Progenitor cell of endocrine pancreas (in vitro differentiated cells): ENCODE measurements at places on chromosomes 3 and 15.

DNA sequence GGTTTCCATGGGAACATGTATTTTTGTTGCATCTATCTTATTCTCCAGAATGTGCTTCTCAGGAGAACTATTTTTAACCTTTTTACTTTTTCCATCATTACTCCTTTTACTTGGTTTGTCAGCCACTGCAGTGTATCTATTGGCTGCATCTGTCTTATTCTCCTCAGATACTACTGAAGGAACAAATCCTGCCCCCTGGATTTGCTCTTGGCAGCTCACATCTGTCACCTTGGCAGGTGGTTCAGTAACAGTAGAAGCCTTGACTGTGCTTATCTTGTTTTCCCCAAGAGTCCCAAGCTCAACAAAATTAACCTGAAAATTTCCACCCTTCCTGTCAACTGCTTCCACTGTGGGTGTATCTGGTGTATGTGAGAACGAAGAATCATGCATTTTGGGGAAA is 106.0 kb downstream of the MAP4 start:
- DNase-seq: no peak

DNA sequence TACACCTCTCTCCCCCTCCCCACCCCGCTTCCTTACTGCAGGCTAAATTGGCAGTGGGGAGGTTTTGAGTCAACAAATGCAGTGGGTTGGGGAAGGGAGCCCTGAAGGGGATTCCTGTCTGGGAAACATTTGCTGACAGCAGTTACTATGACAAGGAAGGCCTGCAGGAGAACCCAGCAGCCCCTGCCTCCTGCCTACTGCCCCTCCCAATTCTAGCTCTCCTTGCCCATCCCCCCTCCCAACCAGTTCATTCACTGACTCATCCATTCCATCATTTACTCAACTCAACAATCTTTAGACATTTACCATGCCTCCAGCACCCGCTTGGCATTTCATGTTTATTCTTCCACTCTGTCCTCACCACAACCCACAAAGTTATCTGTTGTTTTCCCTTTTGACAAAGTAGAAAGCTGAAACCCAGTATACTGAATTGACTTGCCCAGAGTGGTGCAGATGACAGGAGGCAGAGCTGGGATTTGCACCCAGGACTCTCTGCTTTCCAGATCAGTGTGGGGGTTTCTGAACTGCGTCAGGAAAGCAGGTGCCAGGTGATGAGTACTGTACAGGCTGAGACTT is 75.0 kb downstream of the MAGEF1 start:
- DNase-seq: no peak

DNA sequence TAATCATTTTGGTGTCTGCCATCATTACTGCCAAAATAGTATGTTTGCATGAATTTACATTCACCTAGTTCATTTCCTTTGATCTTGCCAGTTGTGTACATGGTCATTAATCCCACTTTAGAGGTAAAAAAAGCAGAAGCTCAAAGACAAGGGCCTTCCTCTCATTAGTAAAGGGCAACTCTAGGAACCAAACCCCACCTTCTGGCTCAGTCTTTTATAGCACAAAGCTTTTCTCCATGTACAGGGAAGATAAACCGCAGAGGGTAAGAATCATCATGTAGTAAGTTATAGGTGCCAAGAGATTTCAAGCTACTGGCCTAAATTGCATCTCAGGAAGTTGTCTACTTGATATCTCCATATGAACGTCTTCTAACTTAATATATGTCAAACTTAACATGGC is 19.3 kb upstream of the SPG21 start:
- DNase-seq: no peak

DNA sequence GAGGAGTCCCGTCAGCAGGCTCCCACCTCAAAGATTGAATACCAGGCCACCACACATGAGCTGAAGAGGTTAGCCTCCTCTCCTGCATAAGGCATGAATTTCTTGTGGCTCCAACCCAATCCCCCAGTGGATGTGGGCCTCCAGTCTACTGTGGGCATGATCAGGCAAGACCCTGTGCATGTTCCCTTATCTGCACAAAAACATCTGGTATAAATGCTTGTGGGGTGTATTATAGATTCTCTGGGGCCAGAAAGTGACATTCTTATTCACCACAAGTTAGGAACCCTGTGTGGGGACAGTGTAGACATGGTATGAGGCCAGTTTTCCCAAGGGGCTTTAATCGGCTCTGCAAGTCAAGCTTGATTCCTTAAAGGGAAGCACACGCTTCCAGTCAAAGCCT is 18.2 kb upstream of the UBP1 start:
- DNase-seq: no peak

DNA sequence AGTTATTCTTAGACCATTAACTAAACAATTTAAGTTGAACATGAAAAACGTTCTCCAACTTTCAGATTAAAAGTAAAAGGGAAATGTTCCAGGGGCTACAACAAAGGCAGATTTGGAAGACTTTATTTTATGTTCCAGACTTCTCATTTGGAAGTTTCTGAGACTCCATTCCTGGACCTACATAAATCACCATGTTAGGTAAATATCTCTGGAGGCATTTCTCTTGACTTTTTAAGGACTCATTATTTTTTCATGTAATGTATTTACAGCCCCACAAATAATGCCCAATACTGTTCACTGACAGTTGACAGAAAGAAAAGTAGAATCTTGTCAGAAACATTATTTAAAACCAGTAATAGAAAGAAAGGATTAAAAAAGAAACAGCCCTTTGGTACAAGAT is 352.1 kb downstream of the SLC9A9 start:
- no peak for DNase-seq
